ENCODE measurements at places on chromosomes 16 and 17. TPM values are rescaled to one million over a fixed set of nuclear protein-coding genes. Genes with fewer than 3 reads are reported as not detected.

DNA sequence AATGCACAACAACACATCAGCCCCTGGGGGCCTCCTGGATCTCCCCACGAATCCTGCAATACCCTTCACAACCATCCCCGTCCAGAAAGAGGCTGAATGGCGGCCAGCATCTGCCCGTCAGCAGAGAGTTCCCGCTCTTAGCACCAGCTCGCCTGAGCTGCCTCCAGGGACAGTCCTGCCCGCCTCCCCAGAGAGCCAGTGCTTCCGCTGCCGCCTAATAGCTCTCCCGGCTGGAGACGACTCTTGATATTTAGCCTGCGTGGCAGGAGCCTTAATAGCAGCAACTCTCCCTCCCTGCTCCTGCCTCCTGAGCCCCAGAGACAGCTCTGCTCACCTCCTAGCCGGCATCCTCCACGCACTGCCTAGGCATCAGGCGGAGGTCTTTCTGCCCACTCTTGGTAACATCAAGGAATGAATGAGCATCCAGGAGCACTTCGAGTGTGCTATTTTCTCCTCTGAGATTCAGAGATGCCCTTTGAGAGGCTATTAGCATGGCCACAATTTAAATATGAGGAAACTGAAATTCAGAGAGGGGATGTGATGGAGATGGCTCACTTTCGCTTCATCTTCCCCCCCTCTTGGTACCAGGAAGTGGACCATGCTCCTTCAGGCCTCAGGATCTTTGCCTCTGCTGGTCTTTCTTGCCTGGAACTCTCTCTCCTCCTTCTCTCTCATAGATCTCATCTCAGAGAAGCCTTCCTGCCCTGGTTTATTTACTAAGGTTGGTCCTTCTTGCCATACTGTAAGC lies 67.9 kb downstream of the RAI1 start:
- DNase-seq = peak; percentile 32

The RBFOX1 gene
- 52.9 TPM for total RNA-seq

The ZMYND15 gene
- total RNA-seq = 0.71 TPM

GRCh38 chr17:39239640-39240314 lies 14.0 kb upstream of the STAC2 start:
- DNase-seq = no peak

GRCh38 chr16:67302076-67302475 lies 22.7 kb downstream of the PLEKHG4 start:
- DNase-seq = no peak

The CACNA1G gene
- 0.43 TPM for total RNA-seq

DNA sequence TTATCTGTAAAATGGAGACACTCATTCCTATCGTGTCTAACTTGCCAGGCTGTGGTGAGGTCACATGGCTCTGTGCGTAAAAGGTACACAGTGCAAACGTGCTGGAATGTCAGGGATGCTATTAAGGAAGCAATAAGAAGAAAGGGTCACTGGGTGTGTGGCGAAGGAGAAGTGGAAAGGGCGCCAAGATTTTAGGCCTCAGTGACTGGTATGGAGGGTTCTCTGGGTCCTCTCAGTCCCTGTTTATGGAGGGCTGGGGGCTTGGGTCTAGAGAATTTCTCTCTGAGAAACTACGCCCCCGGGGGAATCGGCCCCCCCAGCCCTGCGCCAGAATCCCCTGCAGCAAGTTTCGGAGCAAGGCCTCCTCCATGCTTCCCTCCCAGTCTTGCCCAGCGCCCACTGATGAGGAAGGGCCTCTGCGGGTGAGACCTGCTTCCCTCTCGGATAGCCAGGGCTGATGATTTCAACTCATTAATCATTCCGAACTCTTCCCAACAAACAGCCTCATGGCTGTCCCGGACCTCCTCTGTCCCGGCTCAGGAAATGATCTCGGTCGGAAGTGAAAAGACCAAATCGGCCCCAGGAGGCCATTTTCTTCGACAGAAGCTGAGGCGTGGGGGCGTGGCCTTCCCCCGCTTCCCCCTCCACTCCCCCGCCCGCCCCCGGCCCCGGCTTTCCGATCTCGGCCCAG lies 1.2 kb upstream of the HEXIM1 start:
- DNase-seq = peak; percentile 87

The SLC52A1 gene
- not detected for total RNA-seq

The MT1H gene
- not detected for total RNA-seq

DNA sequence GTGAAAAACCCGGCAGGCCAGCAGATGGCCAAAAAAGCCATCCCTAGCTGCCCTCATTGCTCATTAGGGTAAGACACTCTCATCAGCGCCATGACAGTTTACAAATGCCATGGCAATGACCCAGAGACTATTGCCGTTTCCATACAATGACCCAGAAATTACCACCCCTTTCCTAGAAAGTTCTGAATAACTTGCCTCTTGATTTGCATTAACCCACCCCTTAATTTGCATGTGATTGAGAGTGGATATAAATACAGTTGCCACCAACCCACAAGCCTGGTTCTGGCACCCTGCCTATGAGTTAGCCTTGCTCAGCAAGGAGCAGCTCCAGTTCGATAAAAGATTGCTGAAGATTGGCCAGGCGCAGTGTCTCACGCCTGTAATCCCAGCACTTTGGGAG lies 16.1 kb upstream of the C16orf54 start:
- no peak for DNase-seq

The TOX3 gene
- not detected for total RNA-seq

- no peak for DNase-seq
Observed at GRCh38 chr17:7562208-7562605, 488 bp downstream of the SENP3 start.

The CCDC78 gene
- total RNA-seq = 0.27 TPM

- no peak for DNase-seq
Observed at GRCh38 chr17:14044702-14045101, 24.6 kb upstream of the COX10 start.

The FBXW10B gene
- total RNA-seq = 0.25 TPM

GRCh38 chr16:19716183-19716582 lies 1.8 kb downstream of the KNOP1 start:
- DNase-seq = no peak

GRCh38 chr17:68458260-68459036 lies 1.2 kb upstream of the WIPI1 start:
- DNase-seq = no peak

GRCh38 chr16:66408163-66409048 lies 18.7 kb upstream of the BEAN1 start:
- no peak for DNase-seq

The AURKB gene
- not detected for total RNA-seq
